ENCODE measurements at places on chromosomes 2 and 18.

DNA sequence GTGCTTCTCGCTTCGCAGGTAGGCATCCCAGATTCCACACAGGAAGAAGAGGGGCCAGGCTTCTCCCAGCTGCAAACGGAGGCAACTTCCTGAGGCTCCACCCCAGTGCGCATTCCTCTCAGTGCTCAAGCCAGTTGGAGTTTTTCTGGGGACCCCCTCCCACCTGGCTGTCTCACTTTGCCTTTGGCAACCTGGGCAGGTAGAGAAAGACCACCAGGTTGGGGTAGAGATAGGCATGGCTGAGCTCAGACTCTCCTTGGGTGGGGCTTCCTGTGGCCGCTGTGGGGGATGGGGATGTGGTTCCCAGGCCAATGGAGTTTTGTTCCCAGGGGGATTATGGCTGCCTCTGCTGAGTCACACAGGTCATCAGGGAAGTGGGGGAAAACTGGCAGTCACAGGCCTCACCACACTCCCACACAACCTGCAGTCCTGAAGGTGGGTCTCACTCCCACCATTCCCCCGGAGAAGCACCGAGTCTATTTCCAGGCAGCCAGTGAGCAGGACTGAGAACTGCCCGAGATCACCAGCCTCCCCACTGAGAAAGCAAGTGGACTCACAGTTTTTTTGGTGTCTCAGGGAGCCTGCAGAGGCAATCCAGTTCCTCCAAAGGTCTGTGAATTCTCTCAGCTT lies 38.1 kb downstream of the SLC39A10 start:
- DNase-seq, result no peak

GRCh38 chr18:79241755-79242154 lies 154.0 kb upstream of the NFATC1 start:
- DNase-seq, result no peak

- DNase-seq, result no peak
These were observed 216.7 kb downstream of the CTNNA2 start for GRCh38 chr2:79729532-79729931.

GRCh38 chr2:42224422-42225067 lies 55.4 kb downstream of the EML4 start:
- no peak for DNase-seq

GRCh38 chr2:234135750-234136221 lies 85.3 kb downstream of the SPP2 start:
- DNase-seq, result peak; percentile 62

- DNase-seq, result no peak
These were observed 22.1 kb downstream of the PTRHD1 start for GRCh38 chr2:24771061-24771460.

Data from stimulated activated CD4-positive, alpha-beta T cell treated with anti-CD3 and anti-CD28 coated beads, Interleukin-4, amount 100 ng/mL, for 24 hours (primary cell).